ENCODE measurements at places on chromosomes 12 and 14.

DNA sequence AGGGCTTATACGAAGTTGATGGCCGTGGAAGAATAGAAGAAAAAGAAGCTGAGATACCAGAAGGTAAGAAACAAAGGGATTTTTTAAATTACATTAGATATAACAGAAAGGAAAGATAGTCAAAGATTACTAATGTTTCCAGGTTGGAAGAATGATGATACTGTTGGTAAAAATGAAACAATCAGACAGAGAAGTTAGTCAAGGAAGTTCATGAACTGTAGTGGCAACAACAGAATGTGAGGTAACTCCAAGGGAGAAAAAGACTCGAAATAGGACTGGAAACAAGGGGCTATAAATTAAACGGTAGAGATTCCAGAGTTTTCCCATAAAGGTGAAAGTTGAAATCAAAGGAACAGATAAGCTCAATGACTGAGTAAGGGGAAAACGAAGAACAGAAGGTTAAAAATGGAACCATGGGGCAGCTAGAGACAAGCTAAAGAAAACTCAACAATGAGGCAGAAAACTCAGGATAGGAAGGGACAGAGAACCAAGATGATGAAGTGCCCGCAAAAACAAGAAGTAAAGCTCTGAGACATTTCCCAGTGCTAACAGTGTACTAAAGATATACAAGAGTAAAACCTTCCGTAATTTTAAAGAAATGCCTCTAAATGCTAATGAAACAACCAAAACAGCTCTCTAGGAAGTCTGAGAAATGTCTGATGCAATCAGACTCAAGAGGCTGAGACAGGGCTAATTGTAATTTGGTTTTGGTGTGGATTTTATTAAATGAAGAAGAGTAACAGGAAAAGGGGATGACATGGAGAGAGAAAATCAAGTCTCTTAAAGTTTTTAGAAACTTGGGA is 70.0 kb downstream of the PPP2R5E start:
- no peak for DNase-seq

DNA sequence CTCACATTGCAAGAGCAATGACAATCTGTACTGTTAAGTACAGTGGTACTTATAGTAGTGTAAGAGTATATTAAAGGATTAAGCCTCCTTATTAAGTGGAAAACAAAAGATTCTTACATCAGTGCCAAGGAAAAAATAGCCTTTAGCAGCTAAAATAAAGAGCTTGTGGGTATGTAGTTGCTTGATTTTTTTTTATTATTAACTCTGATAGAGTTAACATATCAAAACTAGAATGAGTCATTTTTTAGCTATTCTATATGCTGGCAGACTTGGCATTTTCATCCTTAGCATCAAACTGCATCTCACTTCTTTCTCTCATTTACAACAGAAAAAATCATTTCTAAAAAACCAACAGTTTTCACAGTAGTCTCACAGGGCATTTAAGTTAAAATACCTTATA is 86.5 kb downstream of the ATP2B1 start:
- no peak for DNase-seq

- DNase-seq = no peak
Measured at GRCh38 chr14:104999361-104999760, 13.8 kb downstream of the CLBA1 start.

DNA sequence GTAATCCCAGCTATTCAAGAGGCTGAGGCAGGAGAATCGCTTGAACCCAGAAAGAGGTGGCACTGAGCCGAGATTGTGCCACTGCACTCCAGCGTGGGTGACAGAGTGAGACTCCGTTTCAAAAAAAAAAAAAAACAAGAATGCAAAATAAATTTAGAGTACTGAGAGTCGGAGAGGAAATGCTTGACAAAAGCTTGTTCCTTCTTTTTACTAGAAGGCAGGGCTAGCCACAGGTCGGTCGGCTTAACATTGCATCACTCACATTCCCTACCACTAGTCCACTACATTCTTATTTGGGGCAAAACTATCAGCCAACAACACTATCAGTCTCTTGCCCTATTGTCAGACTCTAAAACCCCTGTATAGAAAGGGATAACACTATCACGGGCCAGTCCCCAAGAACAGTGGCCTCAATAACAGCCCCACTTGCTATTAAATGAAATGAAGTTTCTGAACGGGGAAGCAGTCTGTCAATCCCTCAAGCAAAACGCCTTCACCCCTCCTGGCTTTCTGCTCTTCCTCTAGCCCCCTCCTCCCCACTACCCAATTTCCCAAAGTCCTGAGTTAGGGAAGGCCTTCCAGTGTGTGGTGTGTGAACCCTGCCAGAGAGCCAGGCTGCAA is 1.0 kb downstream of the RNF41 start:
- no peak for DNase-seq

DNA sequence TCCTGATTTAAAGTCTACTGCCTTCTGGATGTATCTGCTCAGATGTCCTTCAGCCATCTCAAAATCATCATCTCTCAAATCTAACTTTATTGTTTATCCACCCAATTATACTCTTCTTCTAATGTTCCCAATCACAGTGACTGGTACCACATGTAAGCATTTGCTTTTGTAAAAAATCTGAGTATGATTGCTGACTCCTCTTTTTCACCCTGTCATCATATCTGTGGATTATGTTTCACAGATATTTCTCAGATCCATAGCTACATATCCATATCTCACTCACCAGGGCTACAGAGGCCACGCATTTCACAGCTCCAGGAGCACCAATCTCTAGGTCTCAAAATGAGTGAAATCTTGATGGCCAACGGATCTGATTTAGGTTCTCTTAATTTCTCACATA is 76.1 kb downstream of the DHRS2 start:
- DNase-seq = no peak

- DNase-seq = no peak
Measured at GRCh38 chr12:16329594-16329993, 17.9 kb upstream of the MGST1 start.

DNA sequence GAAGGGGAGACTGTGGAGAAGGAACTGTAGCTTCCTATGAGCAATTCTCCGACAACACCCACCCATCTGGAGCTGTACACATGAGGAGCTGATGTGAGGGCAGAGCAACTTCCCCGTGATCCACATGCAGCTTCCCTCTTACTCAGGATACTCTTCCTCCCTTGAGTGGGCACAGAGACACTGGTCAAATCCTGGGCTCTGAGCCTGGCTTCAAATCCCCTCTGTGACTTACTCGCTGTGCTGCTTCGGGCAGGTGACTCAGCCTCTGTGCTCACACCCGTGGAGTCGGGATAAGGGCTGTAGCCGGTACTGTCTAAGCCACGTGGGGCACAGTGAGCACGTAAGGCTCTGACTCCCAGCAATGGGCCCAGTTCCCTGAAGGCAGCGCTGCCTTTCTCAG is 31.1 kb downstream of the ZFYVE21 start:
- no peak for DNase-seq

DNA sequence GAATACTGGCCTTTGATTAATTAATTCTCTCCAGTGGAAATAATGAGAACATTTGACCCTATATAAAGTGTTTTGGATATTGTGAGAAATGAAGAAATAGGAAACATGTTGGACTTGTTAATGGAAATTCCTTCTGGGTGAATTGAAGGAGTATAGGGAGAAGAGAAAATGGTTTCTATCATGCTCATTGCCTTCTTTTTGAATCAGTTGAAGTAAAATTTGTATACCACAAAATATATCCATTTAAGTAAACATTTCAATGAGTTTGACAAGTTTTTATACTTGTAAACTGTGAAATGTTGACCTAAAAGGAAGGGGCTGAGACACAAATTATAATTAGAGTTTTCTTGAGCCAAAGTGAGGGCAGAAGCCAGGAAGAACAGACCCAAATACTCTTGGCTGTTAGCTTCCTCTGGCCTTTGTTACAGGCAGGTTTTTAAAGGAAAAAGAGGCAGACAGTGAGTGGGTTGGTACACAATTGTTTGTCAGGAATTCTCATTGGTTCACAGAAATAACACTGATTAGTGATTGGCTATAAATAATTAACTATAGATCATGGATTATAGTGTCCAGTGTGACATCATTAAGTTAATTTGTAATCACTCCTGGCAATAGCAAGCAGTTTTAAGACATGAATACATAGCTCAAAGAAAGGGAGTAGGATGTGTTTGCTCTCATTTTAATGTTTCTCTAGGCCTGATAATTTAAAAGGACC is 826 bp downstream of the ZNF705A start:
- DNase-seq = no peak

- DNase-seq = no peak
Measured at GRCh38 chr12:42582050-42582449, 7.5 kb downstream of the PRICKLE1 start.

- DNase-seq = no peak
Measured at GRCh38 chr12:118694128-118694775, 287.1 kb upstream of the SRRM4 start.

GRCh38 chr12:85461127-85461526 is 181.1 kb downstream of the ALX1 start:
- DNase-seq = no peak

GRCh38 chr12:110229409-110229808 is 51.6 kb upstream of the ATP2A2 start:
- no peak for DNase-seq

- no peak for DNase-seq
Measured at GRCh38 chr12:23337213-23337612, 612.3 kb downstream of the SOX5 start.

GRCh38 chr14:92122761-92123160 is 992 bp downstream of the CPSF2 start:
- no peak for DNase-seq

DNA sequence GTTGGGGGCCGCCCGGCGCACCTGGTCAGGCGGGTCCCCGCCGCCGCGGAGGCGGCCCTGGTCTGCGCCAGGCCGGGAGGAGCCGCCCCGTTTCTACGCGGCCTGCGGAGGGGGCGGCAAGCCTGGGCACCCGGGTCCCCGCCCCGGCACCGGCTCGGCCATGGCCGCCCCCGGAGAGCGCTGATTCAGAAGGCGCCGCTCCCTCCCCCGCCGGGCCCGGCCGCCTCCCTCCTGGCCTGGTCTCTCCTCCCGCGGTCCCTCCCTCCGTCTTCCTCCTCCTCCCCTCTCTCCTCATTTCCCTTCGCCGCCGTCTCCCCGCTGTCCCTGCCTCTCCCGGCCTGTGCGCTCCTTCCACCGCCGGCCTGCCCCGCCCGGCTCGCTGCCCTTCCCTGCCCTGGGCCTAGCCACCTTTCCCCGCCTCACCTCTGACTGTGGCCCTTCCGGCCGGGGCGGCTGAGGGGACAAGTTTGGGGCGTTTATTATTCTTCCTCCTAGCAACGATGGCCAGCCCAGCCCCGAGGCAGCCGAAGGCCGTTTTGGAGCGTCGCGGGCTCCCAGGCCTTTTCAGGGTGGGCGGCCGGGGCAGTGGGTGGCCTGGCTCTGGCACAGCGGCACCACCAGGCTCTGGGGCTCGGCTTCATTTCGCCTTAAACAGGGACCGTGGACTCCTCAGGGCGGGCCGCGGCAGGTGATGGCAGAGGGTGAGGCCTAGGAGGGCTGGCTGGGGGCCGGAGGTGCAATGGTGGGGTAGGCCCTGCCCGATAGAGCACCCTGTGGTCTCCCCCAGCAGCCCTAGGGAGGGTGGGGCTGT is 768 bp downstream of the CEP170B start:
- DNase-seq = peak; percentile 44

GRCh38 chr12:122350141-122350848 is 72.2 kb downstream of the CLIP1 start:
- DNase-seq = no peak

DNA sequence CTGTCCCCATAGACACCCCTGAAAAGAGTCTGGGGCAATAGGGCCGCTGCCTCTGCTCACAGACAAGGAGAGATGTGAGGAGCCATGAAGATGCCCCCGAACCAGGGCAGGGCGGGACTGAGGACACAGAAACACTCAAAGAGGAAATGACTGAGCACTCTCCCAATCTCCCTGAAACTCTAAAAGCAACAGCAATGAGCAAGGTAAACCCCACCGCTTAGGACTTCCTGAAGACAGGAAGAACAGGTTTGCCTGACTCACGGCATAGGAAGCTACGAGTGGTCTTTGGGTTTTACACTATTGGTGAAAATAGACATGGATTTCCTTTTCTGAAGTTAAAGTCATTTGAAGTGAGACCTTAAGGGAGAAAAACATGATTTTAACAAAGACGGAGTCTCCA is 32.5 kb downstream of the STX2 start:
- no peak for DNase-seq

- no peak for DNase-seq
Measured at GRCh38 chr12:126558219-126558618, 1493.0 kb downstream of the AACS start.

DNA sequence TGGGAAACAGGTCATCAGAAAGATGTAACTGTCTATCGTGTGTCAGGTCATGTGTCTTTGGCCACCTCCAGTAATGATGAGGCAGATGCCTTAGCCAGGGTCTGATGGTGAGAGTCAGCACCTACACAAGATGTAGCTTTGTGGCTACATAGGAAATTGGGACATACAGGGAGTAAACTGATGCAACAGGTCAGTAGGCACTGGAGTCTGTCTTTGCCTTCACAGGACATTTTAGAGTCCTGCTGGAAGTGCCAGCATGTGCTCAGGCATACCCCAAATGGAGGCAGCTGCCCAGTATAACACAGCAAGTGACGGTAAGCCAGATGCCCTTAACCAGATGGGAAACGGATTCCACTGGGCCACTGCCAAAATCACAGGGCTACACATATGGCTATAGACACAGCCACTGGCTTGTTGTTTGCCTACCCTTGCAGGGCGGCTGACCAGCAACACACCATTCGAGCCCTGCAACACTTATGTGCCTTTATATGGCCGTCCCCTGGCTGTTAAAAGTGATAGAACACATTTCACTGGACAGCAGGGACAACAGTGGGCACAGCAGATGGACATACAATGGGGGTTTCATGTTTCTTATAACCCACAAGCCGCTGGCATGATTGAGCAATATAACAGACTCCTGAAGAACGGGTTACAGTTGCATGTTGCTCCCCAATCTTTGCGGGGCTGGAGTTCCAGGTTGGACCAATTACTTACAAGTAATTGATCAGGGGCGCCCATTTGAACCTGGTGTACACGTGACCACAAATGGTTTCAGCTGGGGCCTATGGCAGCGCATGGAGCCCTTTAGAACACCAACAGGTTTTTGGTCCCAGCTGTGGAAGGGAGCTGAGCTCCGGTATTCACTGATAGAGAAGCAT is 12.9 kb upstream of the RNASE12 start:
- DNase-seq = no peak

DNA sequence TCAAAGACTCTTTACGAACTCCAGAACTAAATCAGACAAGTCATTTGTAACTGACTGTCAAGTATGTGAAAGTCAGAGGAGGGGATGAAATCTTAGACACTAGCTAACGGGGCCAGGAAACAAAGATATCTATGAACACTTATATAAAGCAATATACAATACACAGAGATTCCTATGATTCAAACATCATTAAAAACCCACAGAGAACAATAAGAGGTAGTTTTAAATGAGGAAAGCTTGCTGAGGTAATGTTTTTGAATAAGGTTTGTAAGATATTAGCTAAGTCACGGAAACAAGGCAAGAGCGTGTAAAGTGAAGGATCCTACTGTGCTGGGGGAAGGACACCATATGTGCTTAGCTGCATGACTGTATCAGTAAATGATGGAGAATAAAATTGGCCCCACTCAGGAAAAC is 36.7 kb downstream of the SAV1 start:
- DNase-seq = no peak
